Foreskin keratinocyte (primary cell): ENCODE measurements at places on chromosomes 6 and 20. TPM values are rescaled to one million over a fixed set of nuclear protein-coding genes. Genes with fewer than 3 reads are reported as not detected.

DNA sequence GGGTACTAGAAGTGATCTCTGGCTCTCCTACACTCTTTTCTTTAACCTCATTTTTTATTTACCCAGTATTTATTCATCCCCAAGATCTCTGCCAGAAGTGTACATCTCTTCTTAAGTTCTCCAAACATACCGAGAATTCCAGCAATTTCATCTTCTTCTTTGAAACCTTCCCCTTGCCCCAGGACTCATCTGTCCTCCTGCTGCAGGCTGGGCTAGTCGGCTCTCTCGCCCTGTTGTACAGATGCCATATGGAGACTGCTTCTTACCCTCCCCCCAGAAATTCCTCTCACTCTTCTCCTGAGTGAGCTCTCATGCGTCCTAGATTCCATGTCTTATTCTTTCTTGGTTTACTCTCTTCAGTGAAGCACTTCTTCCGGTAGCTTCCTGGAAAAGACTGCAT is 21.9 kb upstream of the PNRC1 start:
- no peak for DNase-seq

DNA sequence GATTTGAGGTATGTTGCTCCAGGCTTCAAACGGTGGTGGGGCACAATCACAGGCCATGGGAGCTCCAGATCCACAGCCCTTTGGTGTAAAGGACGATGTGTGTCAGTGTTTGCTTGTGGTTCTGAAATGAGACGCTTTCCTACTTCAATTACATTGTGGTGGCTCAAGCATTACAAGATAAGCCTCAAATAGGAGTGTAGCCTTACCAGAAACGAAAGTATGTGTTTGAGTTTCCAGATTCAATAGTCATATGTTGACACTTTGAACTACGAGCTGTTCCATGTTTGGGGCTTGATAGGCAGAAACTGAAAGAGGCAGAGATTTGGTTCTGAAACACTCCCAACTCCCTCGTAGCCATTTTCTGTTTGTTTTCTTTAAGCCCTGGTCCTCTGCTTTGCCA is 187.1 kb downstream of the MYLK4 start:
- no peak for DNase-seq

- DNase-seq = no peak
Observed at GRCh38 chr6:34592208-34592952, 36.3 kb upstream of the SPDEF start.

GRCh38 chr6:8888468-8888867 is 453.1 kb upstream of the SLC35B3 start:
- peak; percentile 33 for DNase-seq

- DNase-seq = no peak
Observed at GRCh38 chr20:47117371-47117770, 222.7 kb downstream of the EYA2 start.

GRCh38 chr6:167573461-167574215 is 248.8 kb downstream of the TTLL2 start:
- no peak for DNase-seq

GRCh38 chr20:1900321-1900801 is 5.2 kb downstream of the SIRPA start:
- peak; percentile 40 for DNase-seq

DNA sequence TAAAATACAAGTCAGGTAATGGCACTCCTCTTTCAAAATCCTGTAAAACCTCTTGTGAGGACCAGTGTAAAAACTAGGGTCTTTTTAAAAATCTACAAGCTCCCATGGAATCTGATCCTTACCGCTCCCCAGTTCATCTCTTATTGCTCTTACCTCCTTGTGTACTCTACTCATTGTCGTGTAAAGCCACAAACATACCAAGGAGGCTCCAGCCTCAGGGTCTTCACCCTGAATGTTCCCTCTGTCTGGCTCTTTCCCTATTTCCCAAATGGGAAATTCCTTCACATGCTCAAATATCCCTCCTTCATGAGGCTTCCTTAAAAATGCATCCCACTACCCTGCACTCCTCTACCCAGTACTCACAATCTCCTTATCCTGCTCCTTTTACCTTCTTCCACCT is 67.1 kb downstream of the TASP1 start:
- DNase-seq = no peak

GRCh38 chr20:44478206-44478605 is 2.5 kb downstream of the TTPAL start:
- DNase-seq = no peak

GRCh38 chr6:125201961-125202729 is 48.6 kb downstream of the TPD52L1 start:
- DNase-seq = peak; percentile 86

DNA sequence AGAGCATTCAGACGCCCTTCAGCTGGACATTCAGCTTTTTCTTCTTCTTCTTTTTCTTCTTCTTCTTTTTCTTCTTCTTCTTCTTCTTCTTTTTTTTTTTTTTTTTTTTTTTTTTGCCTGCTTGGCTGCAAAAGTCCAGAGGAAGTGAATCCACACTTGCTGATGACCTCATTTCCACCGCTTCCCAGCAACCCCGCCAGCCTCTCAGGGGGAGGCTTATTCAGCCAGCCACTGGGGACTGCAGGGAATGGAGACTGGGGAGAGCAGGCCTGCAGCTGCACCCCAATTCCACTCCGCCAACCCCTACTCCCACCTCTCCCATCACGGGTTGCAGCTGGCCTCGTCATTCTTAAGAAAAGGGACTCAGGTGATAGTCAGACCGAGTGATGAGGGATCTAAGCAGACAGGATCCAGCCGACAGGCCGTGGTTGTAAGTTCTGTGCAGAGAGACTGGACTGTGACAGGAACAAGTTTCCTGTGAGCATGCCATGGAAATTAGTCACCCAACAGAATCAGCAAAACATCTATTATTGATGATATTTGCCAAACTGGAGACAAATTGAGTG is 59.0 kb upstream of the QKI start:
- DNase-seq = no peak

GRCh38 chr6:134235937-134236751 is 81.8 kb downstream of the SGK1 start:
- DNase-seq = peak; percentile 69

GRCh38 chr6:43283905-43284304 is 14.2 kb upstream of the SLC22A7 start:
- no peak for DNase-seq

GRCh38 chr6:44223319-44224028 is at the start of gene SLC29A1:
Gene SLC29A1 (plus strand): TSS chr6:44223595. CDS start chr6:44227314, 3,719 bp downstream.
- DNase-seq = no peak

DNA sequence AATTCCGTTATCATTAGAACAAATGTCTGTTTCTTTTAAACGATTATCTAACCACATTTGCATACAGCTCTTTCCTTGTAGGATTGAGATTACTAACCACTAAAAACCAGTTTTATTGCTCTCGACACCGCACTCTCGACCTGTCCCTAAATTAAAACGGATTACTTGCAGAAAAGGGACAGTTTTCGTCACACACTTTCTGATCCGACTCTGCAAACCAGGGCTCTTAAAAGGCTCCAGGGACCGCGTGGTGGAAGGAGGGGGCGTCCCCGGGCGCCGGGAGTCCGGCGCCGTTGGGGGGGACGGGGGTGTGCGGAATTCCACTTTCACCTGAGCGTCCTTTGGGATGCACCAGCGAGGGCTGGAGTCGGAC is 731 bp downstream of the MAK start:
- peak; percentile 24 for DNase-seq

DNA sequence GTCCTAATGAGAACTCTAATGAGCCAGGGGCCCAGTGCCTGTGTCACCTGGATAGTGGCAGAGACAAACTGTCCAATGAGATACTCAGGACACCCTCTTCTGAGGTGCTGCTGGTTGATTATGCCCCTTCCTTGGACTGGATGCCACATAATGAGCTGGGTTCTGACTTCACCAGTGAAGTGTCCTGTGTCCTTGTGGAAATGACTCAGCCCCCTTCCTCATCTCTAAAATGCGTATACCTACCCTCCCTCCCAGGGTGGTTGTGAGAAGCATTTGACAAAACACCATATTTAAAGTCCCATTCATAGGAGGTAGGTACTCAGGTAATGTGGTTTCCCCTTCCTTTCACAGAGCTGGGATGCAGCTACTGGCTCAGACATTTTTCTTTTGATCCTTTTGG is 28.4 kb upstream of the RNF24 start:
- DNase-seq = no peak

- no peak for DNase-seq
Observed at GRCh38 chr6:391559-392440, at the start of gene IRF4. Gene IRF4 (plus strand): TSS chr6:391752. CDS start chr6:393153, 1,401 bp downstream.

Gene TUBB2A
- 31.2 and 34.6 TPM in 2 replicates for total RNA-seq

Gene CD24
- 251 and 321 TPM in 2 replicates for total RNA-seq

Gene MAN1A1
- total RNA-seq = 39.0 and 39.8 TPM in 2 replicates

Gene ADGRF4
- 2.8 and 3.3 TPM in 2 replicates for total RNA-seq

Gene LTA
- not detected in 2 replicates for total RNA-seq

Gene TP53TG5
- not detected in 2 replicates for total RNA-seq

Gene ANGPT4
- total RNA-seq = not detected in 2 replicates

Gene CNKSR3
- total RNA-seq = 2.4 and 3.2 TPM in 2 replicates

Gene TBXT
- not detected in 2 replicates for total RNA-seq
